ENCODE measurements at places on chromosomes 7 and 10.

DNA sequence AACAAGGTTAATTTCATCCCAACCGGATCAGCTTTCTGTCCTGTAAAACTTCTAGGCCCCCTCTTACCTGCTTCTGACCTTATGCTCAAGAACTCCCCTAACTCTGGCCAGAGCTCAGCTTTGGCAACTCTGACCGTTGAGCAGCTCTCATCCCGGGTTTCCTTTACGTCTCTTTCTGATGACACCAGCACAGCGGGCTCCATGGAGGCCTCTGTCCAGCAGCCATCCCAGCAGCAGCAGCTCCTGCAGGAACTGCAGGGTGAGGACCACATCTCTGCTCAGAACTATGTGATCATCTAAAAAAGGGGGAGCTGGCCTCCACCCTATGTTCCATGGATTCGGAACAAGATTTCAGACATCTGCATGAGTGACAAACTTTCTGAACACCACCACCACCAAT lies 117.6 kb downstream of the GLCCI1 start:
- peak overlapping the region; percentile 82 for H3K27ac ChIP-seq
- peaks cover 5% of the 10 kb centered on the region for H3K4me1 ChIP-seq
- H3K27me3 ChIP-seq, result no peaks in the 10 kb centered on the region
- DNase-seq, result no peak

DNA sequence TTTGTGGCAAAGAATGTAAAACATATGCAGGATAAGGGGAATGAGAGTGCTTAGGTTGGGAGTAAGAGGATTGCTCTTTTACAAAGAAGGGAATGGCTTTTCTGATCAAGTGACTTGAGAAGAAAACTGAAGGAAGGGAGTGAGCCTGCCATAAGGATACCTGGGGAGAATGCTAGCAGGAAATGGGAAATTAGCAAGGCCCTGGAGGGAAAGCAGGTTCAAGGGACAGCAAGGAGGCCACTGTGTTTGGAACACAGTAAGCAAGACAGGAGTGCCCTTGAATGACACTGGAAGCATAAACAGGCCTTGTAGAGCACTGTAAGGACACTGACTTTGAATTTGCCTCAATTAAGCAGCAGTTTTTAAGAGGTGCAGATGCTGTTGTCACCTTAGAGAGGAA lies 1069.9 kb downstream of the DNAJB9 start:
- no peak for DNase-seq
- no peaks in the 10 kb centered on the region for H3K4me1 ChIP-seq
- H3K27ac ChIP-seq, result no peak overlapping the region
- H3K4me3 ChIP-seq, result no peak overlapping the region
- H3K27me3 ChIP-seq, result no peaks in the 10 kb centered on the region

DNA sequence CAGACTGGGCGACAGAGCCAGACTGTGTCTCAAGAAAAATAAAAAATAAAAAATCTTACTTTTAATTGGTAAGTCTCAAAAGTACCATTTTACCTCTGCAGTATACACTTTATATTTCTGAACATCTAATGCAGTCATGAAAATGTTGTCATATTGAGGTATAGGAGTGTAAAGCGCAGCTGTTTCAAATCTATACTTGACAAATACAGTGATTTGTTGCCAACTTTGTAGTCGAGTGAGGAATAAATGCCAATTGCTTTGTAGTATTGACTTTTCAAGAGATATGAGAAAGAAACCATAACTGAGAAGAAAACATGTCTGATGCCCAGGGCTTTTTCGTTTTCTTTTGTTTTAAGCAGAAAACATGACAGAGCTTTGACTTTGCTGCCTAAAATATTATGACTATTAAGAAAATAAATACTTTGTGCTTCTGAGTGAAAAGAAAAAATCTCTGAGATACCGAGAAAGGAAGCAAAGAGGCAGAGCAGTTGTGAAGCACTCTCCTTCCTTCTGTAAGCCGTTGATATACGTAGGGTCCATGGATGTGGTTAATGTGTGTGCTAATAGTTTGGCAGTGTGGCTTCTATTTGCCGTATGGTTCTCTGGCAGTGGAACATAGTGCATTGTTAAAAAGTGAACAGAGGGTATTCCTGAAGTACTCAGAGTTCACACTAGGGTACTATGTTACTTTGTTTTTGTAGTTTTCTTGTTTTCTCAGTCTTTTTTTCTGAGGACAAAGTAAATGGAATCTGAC lies 38.2 kb downstream of the AVL9 start:
- H3K27me3 ChIP-seq, result no peaks in the 10 kb centered on the region
- no peak overlapping the region for H3K27ac ChIP-seq
- DNase-seq, result no peak
- peaks cover 3% of the 10 kb centered on the region for H3K36me3 ChIP-seq
- no peak overlapping the region for H3K4me3 ChIP-seq
- H3K4me1 ChIP-seq, result peaks cover 24% of the 10 kb centered on the region

GRCh38 chr10:19902456-19902855 lies 86.2 kb downstream of the PLXDC2 start:
- H3K27me3 ChIP-seq, result no peaks in the 10 kb centered on the region
- DNase-seq, result no peak
- H3K27ac ChIP-seq, result no peak overlapping the region
- no peaks in the 10 kb centered on the region for H3K4me1 ChIP-seq

DNA sequence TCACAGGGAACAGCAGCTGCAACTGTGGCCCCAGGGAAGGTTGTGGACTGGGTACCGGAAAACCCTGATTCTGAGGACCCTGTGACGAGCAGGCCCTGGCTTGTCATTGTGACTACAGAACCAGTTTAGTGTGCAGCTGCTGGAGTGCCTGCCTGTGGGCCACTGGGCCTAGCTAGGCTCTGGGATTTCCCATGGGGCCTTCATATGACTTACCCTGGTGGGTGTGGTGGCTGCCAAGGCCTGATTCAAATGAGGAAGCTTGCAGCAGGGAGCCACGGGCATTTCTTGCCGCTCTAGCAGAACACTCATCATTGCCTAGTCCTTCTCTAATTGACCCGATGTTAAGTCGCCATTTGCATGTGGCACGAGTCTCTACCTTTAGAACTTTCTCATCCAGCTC lies 14.7 kb upstream of the CAMK2G start:
- peaks cover 11% of the 10 kb centered on the region for H3K4me1 ChIP-seq
- no peak for DNase-seq
- no peak overlapping the region for H3K27ac ChIP-seq
- no peaks in the 10 kb centered on the region for H3K36me3 ChIP-seq
- H3K27me3 ChIP-seq, result no peaks in the 10 kb centered on the region

- H3K27me3 ChIP-seq, result peaks cover 36% of the 10 kb centered on the region
- no peaks in the 10 kb centered on the region for H3K4me1 ChIP-seq
- no peak overlapping the region for H3K27ac ChIP-seq
- no peak for DNase-seq
These were observed 1.7 kb downstream of the RBP4 start for GRCh38 chr10:93599335-93599734.

GRCh38 chr10:11899067-11899876 lies 76.1 kb downstream of the PROSER2 start:
- DNase-seq, result no peak
- H3K4me1 ChIP-seq, result no peaks in the 10 kb centered on the region
- peaks cover 19% of the 10 kb centered on the region for H3K27me3 ChIP-seq
- no peak overlapping the region for H3K27ac ChIP-seq

GRCh38 chr10:132810141-132810806 lies 24.3 kb upstream of the NKX6-2 start:
- no peaks in the 10 kb centered on the region for H3K4me1 ChIP-seq
- H3K36me3 ChIP-seq, result no peaks in the 10 kb centered on the region
- peaks cover 1% of the 10 kb centered on the region for H3K27me3 ChIP-seq
- no peak overlapping the region for H3K4me3 ChIP-seq

DNA sequence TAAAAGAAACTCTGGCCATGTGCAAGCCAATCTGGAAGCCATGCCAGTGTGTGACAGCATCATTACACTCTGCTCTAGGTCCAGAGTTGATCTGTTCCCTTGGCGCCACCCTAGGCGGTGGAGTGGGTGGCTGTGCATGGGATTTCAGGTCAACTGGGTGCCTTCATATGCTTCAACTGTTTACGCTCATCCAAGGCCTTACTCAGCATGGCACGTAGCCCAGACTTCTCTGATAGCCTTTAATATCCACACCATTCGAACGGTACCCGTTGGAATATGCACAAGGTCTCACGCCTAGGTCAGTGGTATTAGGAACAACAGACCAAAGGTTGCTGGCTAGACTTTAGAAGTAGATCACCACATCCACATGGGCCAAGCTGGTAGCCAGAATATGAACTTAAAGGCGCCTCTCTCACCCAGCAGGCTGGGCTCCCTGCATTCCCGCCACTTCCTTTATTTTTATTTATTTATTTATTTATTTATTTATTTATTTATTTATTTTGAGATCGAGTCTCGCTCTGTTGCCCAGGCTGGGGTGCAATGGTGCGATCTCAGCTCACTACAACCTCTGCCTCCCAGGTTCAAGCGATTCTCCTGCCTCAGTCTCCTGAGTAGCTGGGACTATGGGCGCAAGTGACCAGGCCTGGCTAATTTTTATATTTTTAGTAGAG lies 18.7 kb upstream of the ACHE start:
- no peaks in the 10 kb centered on the region for H3K36me3 ChIP-seq
- H3K4me3 ChIP-seq, result no peak overlapping the region
- no peak for DNase-seq
- H3K27me3 ChIP-seq, result peaks cover 41% of the 10 kb centered on the region
- H3K27ac ChIP-seq, result no peak overlapping the region

DNA sequence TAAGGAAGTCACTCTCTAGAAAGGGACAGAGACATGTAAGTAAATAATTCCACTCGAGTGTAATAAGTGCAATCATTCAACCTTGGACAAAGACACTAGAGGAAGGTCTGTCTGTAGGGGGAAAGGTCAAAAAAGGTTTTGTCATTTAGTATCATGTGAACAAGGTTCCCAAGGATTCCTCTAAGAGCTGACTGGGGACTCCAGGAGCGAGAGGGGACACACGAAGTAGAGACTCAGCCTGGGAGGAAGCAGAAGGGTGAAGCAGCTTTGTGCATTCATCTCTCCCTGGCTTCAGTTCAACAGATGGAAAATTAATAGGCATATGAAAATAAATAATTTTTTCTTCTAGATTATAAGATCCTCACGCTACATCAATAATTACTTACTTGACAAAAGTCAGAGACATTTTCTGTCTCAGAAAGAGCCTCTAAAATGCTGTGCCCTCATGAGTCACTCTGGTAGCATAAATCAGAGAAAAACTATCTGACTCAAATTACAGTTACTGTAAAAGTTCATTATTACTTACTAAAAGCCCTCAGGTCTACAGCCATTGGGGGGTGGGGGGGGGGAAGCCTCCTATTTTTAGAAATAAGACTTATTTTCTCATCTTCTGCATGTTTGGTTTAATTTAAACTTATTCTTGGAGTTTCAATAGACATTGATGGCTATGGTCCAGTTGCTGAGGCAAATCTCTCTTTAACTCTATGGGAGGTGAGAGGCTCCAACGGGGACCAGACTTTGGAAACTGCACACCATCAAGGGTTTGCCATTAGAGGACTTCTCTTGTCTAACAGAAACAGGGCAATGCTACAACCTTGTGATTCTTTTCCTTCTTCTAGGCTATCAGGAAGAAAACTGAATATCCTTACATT lies 275.1 kb upstream of the KLF14 start:
- H3K4me3 ChIP-seq, result peak overlapping the region; percentile 37
- no peaks in the 10 kb centered on the region for H3K27me3 ChIP-seq
- no peak for DNase-seq
- H3K4me1 ChIP-seq, result peaks cover 92% of the 10 kb centered on the region
- H3K36me3 ChIP-seq, result peaks cover 36% of the 10 kb centered on the region

DNA sequence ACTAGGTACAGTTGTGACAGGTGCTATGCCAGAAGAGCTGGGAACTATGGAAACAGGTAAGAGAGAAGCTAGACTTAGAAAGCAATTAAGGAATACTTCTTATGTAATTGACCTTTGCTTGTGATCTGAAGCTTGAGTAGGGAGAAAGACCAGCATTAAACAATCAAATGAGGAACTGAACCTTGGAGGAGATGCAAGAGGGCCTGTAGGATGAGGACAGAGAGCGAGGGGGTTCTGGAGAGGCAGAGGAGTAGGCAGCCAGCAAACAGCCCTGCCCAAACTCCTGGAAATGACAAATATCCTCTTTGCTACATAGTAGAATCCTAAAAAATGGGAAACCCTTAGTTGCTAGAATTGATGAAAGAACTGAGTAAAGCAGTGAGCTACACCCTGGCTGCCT lies 41.6 kb upstream of the FAM204A start:
- no peaks in the 10 kb centered on the region for H3K4me1 ChIP-seq
- DNase-seq, result no peak
- H3K27ac ChIP-seq, result no peak overlapping the region
- H3K27me3 ChIP-seq, result peaks cover 59% of the 10 kb centered on the region
- H3K4me3 ChIP-seq, result no peak overlapping the region
- H3K36me3 ChIP-seq, result no peaks in the 10 kb centered on the region

DNA sequence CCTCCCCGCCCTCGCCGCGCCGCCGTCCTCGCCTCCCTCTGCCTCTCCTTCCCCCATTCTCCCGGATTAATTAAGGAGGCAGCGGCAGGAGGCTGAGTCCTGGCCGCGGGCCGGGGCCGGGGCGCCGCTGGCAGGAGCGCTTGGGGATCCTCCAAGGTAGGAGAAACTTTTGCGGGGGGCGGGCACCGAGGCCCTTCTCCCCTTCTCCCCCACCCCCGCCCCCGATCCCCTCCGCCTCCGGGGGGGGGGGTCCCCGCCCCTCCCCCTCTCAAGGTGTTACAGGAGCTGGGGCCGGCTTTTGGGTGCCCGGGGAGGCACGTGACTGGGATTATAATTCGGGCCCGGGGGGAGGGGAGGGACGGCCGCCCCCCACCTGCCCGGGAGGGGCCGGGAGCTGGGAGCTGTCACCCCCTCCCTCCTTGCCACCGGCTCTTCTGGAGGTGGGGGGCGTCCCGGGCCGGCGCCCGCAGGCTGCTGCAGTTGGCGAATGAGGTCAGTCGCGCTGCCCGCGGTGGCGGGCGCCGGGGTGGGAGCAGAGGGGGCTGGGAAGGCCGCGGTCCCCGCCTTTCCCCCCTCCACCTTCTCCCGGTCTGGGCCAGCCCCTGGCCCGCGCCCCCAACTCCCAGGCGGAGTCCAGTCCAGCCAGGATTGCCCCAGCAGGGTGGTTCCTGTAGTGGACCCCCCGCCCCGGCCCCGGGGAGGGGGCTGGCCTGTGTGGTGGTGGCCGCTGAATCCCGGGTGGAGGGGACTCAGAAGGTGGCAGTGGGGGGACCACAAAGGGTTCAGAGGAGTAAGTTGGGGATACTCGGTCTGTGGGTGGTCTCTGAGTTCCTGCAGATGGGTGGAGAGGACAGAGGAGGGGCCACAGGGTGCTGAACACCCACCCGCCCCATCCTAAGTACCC lies 567 bp downstream of the GTF2IRD1 start:
- H3K4me1 ChIP-seq, result peaks cover 12% of the 10 kb centered on the region
- DNase-seq, result no peak
- H3K27me3 ChIP-seq, result peaks cover 34% of the 10 kb centered on the region
- H3K4me3 ChIP-seq, result no peak overlapping the region
- no peaks in the 10 kb centered on the region for H3K36me3 ChIP-seq
- no peak overlapping the region for H3K27ac ChIP-seq

Measured in central memory CD8-positive, alpha-beta T cell (primary cell).